ENCODE measurements at places on chromosomes 3 and 15. TPM values are rescaled to one million over a fixed set of nuclear protein-coding genes. Genes with fewer than 3 reads are reported as not detected.
A peak's percentile ranks its signal among the peaks of the same experiment; 100 is the strongest.

- DNase-seq: peak; percentile 93
Observed at GRCh38 chr15:81863162-81863561, 182.7 kb downstream of the MEX3B start.

GRCh38 chr3:52383446-52383845 lies 61.5 kb downstream of the SEMA3G start:
- DNase-seq: no peak

Gene CHST2
- total RNA-seq: 1.1 TPM

GRCh38 chr15:29919380-29919881 lies 97.2 kb upstream of the TJP1 start:
- no peak for DNase-seq

- peak; percentile 32 for DNase-seq
Observed at GRCh38 chr3:112093180-112093522, 7.0 kb downstream of the C3orf52 start.

DNA sequence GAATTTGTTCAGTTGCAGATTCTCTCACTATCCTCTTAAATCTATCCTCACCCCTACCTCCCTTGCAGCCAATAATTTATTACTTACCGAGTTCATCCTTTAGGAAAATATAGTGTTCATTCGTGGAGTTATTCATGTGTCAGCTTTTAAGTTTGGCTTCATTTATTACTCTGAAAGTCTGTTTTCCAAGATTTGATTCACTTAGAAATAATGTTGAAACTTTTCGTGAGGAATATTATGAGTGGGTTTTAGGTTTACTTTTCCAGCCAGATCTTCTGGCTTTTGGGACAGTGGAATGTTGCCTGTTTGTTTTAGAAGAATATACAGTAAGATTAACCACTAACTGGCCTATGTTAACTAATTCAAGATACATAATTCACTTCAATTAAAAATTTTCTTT lies 161.0 kb upstream of the CGNL1 start:
- DNase-seq: peak; percentile 54

Gene ABHD17C
- total RNA-seq: 5.4 TPM

DNA sequence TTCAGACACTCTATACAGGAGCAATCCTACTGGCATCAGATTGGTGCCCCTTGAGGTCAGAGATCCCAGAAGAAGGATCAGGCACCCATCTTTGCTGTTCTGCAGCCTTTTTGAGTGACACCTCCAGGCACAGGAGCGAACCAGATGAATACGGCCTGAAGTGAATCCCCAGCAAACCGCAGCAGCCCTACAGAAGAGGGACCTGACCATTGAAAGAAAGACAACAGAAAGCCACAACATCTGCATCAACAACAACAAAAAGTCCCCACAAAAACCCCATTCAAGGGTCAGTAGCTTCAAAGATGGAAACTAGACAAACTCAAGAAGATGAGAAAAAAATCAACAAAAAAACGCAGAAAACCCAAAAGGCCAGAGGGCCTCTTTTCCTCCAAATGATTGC lies 130.4 kb downstream of the PPM1L start:
- no peak for DNase-seq

DNA sequence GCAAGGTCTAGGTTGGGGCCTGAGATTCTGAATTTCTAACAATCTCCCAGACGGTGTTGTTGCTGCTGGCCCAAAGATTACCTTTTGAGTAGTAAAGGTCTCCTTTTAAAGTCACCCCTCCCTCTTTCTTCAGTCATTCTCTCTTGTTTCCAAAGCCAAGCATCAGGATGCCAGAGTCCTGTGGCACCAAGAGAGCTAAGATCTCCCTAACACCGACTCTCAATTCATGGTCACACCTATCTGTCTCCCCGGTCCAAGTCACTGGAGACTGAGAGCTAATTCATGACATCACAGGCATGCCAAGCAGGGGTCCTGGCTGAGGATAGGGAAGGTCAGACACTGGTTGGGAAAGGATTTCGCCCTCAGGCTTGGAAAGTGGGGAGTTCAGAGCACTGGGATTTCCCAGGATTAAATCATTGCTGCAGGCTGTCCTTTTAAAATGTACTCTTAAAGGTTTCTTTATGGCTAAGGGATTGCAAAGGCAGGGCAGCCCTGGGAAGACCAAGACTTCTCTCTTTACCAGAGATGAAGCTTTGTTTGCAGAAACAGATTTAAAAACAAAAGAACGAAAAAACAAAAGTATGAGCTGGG lies 7.3 kb downstream of the SHOX2 start:
- no peak for DNase-seq

- no peak for DNase-seq
Observed at GRCh38 chr3:57064572-57064971, 4.1 kb downstream of the SPATA12 start.

Measured in IMR-90 (cell line).